ENCODE measurements at places on chromosomes 12 and 14.
A peak's percentile ranks its signal among the peaks of the same experiment; 100 is the strongest.

DNA sequence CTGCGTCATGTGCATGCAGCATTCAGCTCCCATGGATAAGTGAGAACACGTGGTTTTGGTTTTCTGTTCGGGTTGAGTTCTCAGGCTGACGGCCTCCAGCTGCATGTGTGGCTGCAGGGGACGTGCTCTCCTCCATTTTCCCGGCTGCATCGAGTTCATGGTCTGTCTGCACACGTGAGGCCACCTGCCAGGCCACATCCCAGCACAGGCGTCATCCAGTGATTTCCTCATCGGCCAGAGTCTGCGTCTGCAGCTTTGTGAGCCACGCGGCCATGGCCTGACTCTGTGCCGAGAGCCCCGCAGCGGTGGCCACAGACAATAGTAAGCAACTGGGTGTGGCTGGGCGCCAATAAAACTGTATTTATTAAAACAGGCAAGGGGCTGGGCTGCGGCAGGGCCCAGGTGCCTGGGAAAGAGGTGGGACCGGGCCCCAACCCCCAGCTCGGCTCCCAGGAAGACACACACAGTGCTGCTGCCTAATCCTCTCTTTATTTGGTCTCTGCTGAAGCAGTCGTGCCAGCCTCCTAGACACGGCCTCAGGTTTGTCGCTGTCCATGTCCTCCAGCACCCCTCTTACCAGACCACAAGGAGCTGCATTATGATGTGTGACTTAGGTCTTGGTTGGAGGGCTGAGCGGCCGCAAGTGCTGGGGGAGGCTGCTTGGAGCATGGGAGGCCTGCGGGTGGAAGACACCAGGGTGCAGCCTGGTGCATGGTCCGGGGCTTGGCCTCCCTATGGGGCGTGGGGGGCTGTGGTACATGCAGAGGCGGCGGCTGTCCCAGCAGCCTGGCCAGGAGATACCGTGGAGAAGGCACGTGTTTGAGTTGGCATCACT, 52.0 kb downstream of the NOC4L start:
- no peak for DNase-seq

DNA sequence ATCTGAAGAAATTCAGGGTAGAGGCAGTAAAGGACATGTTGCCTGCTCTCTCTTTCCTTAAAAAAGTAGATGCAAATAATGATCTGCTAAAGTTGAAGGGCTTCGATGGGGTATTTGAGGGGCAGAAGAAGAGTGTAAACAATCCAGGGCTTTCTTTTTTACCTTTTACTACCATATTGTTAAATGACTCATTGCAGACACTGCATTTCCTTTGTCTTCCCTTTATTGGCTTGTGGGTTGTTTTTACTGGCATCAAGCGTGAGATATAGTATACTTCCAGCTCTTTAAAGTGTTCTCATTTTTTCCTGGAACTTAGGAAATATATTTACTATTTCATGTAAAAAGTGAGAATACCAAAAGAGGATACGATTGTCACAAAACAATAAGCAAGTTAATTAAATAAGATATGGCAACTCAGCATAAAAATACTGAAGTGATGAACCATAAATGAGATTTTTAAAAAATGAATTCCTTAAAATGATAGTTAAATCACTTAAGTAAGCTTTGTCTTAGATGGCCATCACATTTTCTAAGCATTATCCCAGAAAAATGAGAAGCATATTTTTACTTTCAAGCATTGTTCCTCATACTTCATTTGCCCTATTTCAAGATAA, 72.3 kb upstream of the KRAS start:
- DNase-seq, result peak; percentile 74

DNA sequence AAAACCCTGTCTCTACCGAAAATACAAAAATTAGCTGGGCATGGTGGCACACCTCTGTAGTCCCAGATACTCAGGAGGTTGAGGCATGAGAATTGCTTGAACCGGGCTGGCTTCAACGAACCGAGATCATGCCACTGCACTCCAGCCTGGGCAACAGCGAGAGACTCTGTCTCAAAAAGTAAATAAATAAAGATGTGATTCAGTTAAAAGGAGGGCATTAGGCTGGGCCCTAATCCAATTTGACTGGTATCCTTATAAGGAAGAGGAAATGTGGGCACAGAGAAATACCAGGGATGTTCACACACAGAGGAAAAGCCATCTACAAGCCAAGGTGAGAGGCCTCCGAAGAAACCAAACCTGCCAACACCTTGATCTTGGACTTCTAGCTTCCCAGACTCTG, 10.1 kb upstream of the DCAF4 start:
- no peak for DNase-seq

DNA sequence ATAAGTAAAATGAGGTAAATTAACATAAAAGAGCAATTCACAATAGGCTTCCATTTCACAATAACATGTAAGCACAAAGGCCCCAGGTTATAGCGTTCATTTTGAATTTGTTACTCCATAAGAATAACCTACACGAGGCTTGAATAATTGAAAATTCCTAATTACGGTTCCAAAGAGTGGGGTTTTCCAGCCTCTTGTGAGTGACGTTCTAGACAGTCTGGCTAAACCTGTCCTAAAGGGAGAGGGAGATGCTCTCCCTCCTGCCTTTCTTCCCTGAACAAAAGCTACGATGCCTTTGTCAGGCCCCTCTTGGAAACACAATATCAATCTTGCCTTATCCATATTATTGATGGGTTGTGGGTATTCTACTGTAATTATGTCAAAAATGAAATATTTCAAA, 24.3 kb upstream of the VRK1 start:
- no peak for DNase-seq

DNA sequence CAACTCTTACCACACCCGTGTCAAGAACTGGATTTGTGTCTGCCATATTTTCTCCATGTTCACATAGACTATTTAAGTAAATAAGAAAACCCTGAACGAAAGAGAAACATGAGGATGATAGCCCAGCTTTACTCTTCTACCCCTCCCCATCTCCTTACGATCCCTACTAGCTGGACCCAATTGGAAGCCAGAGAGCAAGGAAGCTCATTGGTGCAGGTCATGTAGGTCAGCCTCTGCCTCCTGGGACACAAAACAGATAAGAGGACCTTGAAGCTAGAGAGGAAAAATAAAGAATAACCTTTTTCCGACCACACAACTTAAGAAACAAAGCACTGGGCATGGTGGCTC, 124.6 kb upstream of the ATF7IP start:
- no peak for DNase-seq

DNA sequence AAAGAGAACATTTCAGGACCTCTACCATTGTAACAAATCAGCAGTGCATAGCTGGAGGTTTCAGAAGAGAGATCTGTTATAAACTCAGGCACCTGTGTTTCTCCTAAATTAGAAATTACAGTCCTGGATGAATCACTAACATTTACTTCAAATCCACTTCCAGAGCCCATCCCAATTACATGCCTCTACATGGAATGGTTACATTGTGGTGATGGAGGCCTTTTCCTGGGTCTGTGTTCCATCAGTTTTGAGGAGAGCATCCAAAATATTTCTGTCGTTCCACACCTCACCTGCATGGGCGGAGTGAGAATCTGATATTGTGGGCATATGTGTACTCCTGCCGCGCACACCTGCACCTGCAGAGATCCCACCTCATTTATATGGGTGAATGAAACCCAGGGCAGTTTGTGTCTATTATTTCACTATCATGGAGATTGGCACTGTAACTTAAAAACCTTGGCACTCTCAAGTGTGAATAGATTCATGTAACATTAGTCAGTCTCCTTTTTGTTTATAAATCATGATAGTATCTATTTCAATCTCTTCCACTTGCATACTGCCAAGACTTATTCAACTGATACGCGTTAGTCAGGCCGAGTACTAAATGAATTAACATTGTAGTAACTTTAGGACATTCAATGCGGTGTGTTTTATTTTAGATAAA, 215.1 kb upstream of the FAR2 start:
- DNase-seq, result peak; percentile 56

- DNase-seq, result peak; percentile 88
Observed at GRCh38 chr12:25187781-25188180, 7.2 kb downstream of the DNAI7 start.

DNA sequence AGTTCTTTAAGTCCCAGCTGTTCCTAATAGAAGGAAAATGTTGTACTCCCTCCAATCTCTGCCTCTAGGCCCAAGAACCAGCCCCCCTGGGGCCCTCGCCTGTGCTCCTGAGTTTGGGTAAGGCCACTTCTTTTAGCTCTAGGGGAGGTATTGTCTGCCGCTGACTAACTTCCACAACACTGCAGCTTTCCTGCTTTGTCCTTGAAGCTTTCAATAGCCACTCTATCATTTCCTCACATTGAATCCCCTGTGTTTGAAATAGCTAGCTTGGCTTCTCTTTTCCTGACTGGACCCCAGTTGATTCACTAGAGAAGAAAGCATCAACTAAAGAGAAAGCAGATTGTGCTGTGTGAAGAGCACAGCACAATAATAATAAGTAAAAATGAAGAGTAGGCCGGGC, 28.8 kb downstream of the KRT80 start:
- DNase-seq, result no peak

- DNase-seq, result no peak
Observed at GRCh38 chr12:68367903-68368302, 35.7 kb upstream of the MDM1 start.

DNA sequence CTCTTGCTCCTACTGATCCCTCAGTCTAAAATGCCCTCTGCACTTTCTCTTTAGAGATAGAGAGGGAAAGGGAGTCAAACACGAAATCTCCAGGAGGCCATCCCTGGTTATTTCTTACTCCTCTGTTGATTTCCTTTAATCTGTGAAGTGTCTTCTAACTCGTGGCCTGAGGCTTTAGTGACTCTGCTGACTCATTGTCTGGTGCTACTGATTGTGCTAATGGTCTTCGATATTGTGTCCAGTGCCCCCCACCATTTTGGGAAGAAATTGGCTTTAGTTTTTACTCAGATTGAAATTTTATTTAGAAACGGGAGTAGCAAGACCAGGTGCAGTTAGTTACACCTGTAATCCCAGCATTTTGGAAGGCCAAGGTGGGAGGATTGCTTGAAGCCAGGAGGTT, 839 bp downstream of the CLEC9A start:
- no peak for DNase-seq

- peak; percentile 44 for DNase-seq
Observed at GRCh38 chr14:30211326-30211725, 283.7 kb upstream of the PRKD1 start.

All from fibroblast of the aortic adventitia (primary cell).